ENCODE measurements at places on chromosomes 5 and 9. TPM values are rescaled to one million over a fixed set of nuclear protein-coding genes. Genes with fewer than 3 reads are reported as not detected.

The GARNL3 gene
- total RNA-seq = 34.4 TPM

The FBN2 gene
- 875 TPM for total RNA-seq

The OXCT1 gene
- total RNA-seq = 16.6 TPM

The HSD17B3 gene
- 2.4 TPM for total RNA-seq

The AK1 gene
- total RNA-seq = 18.3 TPM

The IL13 gene
- not detected for total RNA-seq

The CBY3 gene
- total RNA-seq = not detected

The EMB gene
- 7.7 TPM for total RNA-seq

The SLC6A18 gene
- not detected for total RNA-seq

The BHMT gene
- total RNA-seq = 37.8 TPM
